COR-L47 (cell line): ENCODE measurements at places on chromosomes 1 and 21.

- DNase-seq: peak; percentile 75
Observed at GRCh38 chr1:32240140-32240951, 6.7 kb upstream of the FAM167B start.

DNA sequence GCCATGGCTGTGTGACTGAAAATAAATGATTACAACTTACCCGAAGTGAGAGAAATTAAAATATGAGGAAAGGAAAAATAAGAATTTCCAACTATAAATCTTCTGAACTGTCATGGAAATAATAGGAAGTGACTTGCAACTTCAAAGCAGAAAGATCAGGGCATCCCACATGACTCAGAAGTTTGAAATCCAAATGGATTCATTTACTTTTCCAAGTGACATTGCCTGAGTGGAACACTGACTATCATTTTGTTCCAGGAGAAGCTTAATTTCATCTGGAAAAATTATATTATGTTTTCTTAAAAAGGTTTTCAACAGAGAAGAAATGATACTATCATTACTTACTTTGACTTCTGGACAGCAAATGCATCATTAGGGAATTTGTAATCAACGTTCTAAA lies 110.8 kb downstream of the GREM2 start:
- DNase-seq: no peak

- no peak for DNase-seq
Observed at GRCh38 chr1:119186471-119186870, 46.0 kb upstream of the WARS2 start.

DNA sequence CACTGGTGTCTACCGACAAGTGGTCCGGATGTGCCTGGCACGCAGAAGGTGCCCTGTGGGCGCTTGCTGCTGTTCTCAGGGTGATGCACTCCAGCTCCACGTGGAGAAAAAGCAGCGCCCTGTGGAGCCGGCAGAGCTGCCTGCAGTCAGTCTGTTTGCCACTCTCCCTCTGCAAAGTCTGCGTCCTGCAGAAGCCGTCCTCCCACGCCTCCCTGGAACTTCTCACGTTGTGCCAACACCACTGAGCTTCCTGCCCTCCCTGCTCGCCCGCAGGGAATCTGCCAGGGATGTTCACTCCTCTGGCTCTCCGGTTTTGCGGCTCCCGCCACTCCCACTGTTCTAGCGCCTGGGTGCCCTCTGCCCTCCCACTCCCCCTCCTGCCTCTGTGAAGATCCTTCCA lies 19.8 kb upstream of the UBXN10 start:
- DNase-seq: no peak

DNA sequence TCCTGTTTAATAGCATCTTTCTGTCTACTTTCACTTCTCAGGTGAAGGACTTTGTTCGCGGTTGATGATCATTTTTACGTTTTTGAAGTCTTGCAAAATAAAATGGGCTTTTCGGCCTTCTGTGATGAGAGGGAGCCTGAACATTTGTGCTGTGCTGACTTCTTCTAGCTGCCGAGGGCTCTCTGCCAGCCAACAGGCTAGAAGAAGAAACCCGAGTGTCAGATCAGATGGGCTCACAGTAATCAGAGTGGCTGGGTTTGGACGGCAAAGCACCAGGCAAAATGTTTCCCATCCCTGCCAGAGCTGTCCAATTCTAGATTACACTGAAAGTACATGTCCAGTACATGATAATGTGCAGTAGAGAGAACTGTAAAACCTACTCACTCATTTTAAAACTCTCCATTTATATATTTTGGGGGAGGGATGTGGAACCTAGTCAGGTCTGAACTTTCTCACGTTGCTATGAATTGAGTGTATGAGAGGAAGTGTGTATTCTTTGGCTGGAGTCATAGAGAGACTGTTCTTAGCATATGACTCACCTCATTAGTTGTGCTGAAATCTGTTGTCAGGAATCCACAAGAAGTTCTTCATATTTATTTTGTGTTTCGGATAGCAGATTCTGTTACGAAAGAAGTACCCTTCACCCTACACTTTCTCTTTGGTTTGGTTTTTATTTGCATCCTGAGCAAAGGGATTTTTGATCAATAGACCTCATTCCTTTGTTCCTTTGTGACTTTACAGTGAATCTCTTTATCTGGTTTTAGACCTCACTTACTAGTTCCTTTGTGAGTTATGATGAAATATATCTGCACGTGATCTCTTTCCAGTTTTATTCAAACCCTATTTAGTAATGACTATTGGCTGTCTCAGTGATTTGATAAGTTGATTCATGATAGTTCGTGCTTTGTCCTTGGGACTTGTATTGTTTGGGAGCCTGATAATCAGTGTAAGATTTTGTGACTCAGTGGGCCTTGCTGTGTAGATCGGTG lies 4.8 kb downstream of the ATP1A1 start:
- DNase-seq: no peak

- DNase-seq: no peak
Observed at GRCh38 chr1:240116831-240117769, 25.4 kb downstream of the FMN2 start.

DNA sequence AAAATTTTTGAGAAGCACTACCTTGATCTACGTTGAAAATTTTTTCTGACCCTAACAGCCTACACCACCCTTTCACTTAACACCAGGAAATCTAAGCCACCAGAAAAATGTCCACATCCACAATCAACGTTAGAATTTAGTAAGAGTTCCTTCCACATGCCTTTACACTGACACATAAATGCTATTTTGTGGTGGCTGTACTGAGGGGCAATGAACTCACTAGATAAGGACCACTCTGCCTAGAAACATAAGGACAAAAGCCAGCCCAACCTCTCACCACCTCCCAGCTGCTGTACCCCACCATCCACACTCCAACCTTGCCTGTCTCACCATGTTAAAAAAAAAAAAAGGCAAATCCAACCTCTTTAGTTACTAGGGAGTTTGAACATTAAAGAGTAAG lies 29.8 kb downstream of the PARP1 start:
- no peak for DNase-seq

DNA sequence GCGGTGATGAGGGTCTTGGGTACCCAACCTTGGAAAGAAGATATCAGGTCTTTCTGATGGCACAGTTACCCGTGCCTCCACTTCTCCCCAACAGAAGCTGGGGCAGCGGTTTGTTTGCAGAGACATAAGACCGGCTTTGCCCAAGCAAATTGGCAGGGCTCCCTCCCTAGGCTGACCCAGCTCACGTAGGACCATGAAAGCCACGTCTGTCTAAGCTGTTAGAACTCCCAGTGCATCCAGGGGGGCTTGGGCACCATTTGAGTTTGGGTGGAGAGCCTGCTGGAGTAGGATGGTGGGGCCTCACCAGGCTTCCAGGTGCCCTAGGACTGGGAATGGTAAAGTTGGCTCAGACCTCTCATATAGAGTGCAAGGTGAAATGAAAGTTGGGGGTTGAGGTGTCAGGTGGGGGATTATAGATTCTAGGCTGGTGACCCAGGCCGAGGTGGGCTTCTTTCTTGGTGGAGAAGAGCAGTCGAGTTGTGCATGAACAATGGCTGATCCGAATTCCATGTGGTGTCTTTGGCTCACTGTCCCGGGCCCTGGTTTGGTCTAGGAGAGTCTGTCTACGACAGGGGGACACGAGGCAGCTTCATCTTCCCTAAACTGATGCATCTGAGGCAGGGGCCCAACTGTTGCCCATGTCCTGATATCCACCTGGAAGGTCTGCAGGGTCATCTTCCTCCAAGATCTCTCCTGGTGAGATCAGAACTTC lies 3.4 kb downstream of the POU3F1 start:
- DNase-seq: no peak
